CD4-positive, alpha-beta T cell treated with Interleukin-21 for 1 hour (primary cell): ENCODE measurements at places on chromosomes 5 and 9.

DNA sequence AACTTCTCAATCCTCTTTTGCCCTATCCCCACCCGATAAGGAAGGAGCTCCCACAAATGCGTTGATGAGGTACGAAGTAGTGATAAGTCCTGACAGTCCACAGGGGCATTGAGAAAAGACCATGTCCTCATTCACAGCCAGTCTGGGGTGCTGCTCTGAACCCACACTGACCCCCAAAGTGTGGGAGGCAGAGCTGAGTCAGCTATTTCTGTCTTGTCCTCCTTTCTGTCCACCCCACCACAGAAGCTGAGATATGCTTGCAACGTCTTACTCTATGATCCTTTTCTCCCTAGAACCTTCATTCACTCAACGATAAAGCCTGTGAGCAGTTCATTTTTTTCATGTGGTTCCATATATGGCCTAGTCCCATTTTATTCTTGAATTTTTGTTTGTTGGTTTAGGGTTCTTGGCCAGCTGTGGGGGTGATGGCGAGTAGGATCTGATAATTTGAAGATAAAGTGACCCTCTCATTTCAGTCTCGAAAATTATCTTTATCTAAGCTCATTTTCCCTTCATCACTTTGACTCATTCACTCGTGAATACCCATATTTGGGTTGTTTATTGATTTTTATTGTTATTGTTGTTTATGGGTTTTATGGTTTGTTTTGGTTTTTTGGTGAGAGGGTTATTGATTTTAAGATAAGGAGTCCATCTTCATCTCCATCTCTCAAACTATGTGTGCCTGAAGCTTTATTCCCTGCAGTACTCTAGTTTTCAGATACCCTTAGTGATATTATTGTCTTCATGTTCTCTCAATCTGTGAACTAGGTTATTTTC is 58.5 kb upstream of the ZNF366 start:
- no peak for DNase-seq

- no peak for DNase-seq
Measured at GRCh38 chr5:135232958-135233357, 166.1 kb downstream of the MACROH2A1 start.

GRCh38 chr9:124504530-124505005 is 2.6 kb downstream of the NR5A1 start:
- no peak for DNase-seq

DNA sequence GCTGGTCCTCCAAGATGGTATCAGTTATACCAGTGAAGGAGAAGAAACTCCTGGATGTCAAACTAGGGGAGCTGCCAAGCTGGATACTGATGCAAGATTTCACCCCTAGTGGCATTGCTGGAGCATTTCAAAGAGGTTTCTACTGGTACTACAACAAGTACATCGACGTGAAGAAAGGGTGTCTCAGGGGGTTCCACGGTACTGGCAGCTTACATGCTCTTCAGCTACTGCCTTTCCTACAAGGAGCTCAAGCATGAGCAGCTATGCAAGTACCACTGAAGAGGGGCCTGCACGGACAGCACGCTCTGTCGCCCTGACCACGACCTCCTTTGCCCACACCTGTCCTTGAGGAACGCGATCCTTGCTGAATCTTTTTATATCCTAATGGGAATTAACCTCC is 19.5 kb downstream of the ACTL7B start:
- no peak for DNase-seq

DNA sequence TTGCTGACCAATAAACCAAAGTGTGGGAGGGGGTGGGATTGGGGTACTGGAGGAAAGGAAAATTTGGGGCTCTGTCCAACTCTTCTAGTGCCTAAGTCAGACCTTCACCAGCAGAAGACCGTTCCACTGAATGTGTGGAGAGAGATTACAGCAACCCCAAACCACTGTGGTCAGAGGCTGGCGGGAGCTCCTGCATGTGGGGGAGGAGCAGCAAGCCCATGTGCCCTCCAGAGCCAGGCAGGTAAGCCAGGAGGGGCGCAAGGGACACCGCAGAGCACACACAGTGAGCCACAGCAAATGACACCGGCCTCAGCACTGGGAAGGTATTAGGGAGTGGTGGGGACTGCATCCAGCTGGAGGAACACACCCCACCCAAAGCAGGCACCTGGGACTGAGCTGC is 62.9 kb downstream of the SMIM23 start:
- DNase-seq = no peak

GRCh38 chr5:56575821-56576220 is 239.5 kb upstream of the MAP3K1 start:
- DNase-seq = no peak

GRCh38 chr5:168921147-168921866 is 342.1 kb upstream of the PANK3 start:
- DNase-seq = no peak

DNA sequence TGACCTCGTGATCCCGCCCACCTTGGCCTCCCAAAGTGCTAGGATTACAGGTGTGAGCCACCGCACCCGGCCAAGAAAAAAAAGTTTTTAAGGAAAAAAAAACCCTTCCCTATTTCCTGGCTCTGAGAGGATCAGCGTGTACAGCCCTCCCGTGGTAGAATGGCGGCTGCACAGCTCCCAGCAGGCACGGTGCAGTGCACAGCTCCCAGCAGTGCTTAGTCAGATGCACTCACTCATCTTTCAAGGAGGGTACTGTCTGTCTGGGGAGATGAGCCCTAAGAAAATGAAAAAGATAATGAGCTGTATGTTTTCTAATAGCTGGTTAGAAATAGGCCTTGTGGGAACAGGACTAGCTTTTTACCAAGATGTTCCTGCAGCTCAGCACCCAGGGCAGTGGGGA is 36.7 kb upstream of the SLC2A8 start:
- DNase-seq = no peak

- DNase-seq = no peak
Measured at GRCh38 chr9:89039664-89040063, 48.4 kb downstream of the S1PR3 start.

- no peak for DNase-seq
Measured at GRCh38 chr5:112640546-112640945, 97.1 kb upstream of the APC start.

DNA sequence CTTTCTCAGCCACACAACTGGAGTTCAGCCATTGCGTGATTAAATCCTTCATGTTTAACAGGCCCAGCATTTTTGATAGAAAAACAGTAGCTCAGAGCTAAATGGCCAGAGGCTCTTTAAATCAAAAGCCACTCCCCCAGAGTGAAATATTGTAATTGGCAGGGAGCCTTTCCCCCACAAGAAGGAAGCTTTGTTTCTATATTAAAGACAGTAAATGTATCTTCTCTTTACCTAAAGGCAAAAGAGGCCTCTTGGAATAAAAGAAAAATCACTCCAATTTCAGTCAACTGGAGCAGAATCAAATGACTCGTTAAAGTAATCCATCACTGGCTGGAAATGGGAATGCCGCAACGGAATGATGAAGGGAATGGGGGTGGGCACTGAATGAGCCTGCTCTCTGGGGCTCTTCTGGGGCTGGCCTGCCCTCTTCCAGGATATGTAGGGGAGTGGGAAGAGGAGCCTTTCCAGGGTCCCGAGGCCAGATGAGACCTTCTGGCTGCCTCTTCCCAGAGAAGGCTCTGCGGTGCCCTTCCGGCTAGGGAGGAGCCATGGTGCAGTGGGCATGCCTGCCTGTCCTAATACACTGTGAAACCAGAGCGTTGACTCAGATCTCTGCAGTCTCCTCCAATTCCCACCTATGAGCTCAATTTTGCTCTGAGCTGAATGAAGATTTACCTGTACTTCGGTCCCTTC is 45.2 kb downstream of the ANKDD1B start:
- DNase-seq = no peak

GRCh38 chr9:70563431-70564204 is 149.2 kb upstream of the KLF9 start:
- peak; percentile 63 for DNase-seq

GRCh38 chr9:94554078-94554438 is 825 bp upstream of the PCAT7 start:
- no peak for DNase-seq

- DNase-seq = no peak
Measured at GRCh38 chr9:128917151-128917849, 3.5 kb upstream of the PHYHD1 start.

DNA sequence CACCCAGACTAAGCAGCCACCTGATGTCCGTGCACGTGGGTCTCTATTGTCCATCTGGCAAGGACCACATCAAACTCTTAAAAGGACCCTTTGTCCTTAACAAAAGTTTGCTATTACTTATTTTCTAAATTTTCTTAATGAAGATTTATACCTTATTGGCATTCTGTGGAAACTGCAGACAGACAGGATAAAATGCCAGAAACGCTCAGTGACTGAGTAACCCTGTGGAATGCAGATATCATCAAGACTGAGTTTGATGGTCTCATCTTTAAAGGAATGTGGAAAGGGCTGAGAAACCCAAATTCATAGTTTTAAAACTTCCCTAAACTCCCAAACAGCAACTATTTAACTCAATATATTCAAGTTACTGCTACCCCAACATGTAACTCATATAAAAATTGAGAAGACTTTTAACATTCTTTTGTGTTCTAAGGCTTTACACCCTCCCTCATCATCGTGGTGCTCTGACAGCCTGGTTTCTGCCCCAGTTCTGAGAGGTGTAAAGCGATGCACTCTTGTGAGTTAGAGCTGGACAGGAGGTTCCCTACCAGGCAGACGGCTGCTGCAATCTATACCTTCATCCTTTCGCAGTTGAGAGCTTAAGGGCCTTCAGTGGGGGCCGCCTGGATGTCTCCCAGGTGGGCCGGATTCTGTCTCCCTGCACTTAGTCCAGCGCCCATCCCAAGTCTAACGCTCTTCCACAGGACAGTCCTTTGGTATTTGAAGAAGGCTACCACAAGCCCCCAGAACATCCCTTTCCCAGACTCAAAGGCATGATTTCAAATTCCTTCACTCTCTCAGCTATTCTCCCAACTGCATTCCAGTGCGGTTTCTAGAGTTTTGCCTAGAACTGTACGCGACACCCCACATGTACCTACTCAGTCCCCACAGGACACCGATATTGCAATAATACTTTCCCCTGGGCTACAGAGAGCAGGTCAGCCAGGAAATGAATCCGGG is 68.9 kb downstream of the DAP start:
- no peak for DNase-seq

DNA sequence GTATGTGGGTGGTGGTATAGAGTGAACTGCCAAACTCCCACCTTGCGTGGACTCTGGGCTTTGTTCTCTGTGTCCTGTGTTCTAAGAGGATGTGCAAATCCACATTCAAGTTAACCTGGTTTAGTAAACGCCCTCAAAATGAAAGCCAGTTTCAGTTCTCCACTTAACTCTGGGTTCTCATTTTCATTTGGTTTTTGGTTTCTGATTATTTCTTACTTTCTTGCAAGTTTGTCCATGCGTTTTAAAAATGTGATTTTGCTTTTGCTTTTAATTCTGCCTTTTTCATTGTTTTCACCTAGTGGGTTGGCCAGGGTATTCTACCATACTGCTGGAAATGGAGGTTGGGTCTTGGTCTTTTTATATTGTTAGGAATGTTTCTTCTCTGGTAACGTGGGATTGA is 38.2 kb downstream of the GALNT10 start:
- no peak for DNase-seq

DNA sequence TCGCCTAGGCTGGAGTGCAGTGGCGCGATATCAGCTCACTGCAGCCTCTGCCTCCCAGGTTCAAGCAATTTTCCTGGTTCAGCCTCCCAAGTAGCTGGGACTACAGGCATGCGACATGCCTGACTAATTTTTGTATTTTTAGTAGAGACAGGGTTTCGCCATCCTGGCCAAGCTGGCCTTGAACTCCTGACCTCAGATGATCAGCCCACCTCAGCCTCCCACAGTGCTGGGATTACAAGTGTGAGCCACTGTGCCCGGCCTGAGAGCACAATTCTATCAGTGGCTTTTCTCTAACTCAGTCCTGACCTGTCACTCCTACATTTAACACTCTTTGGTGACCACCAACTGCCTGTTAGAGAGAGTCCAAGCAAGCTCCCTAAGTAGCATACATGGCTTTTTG is 82.7 kb upstream of the SPOCK1 start:
- DNase-seq = no peak

DNA sequence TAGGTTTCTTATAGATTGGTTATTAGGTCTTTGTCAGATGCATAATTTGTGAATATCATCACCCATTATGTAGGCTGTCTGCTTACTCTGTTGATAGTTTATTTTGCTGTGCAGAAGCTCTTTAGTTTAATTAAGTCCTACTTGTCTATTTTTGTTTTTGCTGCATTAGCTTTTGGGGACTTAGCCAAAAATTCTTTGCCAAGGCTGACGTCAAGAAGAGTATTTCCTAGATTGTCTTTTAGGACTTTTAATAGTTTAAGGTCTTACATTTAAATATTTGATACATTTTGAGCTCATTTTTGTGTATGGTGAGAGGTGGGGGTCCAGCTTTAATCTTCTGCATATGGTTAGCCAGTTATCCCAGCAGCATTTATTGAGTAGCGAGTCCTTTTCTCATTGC is 24.8 kb upstream of the ANGPTL2 start:
- no peak for DNase-seq

- no peak for DNase-seq
Measured at GRCh38 chr5:126871441-126871840, 94.5 kb downstream of the LMNB1 start.

GRCh38 chr9:120387257-120388002 is 192.5 kb downstream of the CDK5RAP2 start:
- no peak for DNase-seq

GRCh38 chr5:21007781-21008180 is 1019.8 kb upstream of the CDH18 start:
- DNase-seq = no peak

- peak; percentile 73 for DNase-seq
Measured at GRCh38 chr9:120890320-120891244, 13.6 kb upstream of the PHF19 start.

GRCh38 chr5:42490831-42491230 is 67.6 kb downstream of the GHR start:
- no peak for DNase-seq

DNA sequence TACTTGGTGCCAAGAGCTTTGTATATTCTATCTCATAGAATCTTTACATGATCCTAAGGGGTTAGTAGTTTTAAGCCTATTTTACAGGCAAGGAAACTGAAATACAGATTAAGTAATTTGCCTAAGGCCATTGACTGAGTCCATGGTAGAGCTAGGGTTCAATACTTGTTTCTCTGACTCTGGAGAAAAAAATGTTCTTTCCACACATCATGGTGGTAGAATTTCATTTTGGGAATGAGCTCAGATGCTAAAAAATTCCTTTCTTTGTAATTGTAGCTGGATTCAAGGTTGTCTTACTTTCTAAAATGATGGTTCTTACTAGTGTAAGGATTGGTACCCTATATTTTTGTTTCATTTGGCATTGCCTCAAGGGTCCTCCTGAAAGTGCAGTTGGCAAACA is 86.0 kb downstream of the ANKRD55 start:
- DNase-seq = no peak
